ENCODE measurements at places on chromosomes 4 and X.

DNA sequence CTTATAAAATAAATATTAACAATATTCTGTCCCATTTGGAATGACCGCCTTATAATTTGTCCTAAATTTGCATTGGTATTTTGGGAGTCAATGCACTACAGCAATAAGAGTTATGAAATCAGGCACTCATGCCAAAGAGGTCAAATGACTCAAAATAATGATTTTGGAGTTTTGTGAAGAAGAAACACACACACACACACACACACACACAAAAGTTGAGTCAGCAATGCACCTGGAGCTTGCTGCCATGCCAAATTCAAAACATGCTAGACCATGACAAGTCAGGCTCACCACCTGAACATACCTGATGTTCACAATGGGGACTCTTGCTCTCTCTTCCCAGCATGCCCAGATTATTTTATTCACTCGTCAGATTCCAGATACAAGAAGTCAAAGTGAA lies 56.7 kb downstream of the PROM1 start:
- no peak for DNase-seq

DNA sequence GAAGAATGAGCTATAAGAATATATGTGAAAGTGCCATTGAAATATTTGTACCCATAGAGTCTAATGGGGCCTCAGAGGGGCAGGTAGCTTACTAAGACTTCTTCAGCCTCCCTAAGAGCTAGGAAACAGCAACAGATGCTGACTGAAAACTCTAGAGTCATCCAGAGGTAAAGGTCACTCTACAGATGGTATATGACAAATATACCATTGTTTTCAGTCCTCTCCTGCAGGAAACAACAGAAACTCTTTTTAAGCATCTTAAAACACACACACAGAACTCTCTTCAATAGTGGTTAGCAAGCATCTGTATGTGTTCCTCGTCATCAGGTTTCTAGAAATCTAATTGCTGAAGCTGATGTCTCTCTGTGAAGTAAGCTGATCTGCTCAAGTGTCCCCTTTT lies 313.8 kb upstream of the GATB start:
- DNase-seq = no peak

DNA sequence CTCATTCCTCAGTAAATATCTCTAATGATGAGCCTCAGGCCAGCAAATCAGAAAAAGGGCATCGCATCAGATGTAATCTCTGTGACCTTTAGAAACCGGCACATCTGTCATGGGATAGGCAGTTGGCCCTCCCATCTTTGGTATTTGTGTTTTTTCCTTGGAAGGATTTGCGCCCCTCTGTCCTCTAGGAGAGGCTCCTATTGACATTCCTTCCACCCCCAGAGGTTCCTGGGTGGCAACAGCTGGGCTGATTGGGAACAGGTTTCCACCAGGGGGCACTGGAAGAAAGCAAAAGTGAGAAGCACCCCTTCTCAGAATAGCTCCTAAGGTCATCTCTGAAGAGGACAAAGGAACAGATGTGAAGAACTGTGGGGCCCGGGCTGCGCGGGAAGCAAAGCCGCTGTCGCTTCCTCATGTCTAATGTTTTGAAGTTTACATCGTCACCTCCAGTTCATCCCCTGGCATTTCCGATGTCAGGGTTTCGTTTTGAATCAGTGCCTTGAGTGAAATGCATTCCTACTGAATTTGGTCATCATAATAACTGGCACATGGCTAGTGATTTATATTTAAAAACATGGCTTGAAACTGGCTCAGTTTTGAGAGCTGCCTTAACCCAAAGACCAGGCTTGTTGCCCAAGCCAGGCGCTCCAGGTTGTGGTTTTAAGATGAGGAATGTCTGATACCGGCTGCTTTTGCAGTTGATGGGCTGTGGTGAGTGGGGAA lies 6.2 kb downstream of the TXK start:
- peak; percentile 50 for DNase-seq

DNA sequence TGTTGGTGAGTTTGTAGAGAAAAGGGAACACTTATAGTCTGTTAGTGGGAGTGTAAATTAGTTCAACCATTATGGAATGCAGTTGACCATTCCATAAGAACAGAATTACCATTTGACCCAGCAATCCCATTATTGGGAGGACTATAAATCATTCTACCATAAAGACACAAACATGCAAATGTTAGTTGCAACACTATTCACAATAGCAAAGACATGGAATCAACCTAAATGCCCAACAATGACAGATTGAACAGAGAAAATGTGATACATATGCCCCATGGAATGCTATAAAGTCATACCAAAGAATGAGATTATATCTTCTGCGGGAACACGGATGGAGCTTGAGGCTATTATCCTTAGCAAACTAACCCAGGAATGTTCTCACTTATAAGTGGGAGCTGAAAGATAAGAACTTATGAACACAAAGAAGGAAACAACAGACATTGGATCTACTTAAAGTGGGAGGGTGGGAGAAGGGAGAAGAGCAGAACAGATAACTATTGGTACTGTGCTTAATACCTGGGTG lies 1819.2 kb upstream of the ADGRL3 start:
- no peak for DNase-seq

- DNase-seq = no peak
These were observed 117.1 kb upstream of the TENM3 start for GRCh38 chr4:182126096-182126495.

GRCh38 chr4:3729882-3730226 lies 36.3 kb upstream of the ADRA2C start:
- no peak for DNase-seq

DNA sequence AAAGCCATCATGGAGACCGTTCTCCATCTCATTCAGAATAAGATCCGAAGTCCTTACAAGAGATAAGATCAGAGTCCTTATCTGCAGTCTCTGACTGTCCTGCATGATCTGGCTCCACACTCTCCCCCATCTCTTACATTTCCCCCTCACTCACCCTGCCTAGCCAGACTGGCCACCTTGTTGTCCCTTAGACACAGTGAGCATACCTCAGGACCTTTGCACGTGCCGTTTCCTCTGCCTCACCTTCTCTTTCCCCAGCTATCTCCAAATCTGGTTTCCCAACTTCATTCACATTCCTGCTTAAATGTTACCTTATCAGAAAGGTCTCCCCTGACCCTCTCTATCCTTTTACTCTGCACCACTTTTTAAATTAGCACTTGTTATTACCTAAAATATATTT lies 44.0 kb downstream of the KLHL5 start:
- no peak for DNase-seq

- no peak for DNase-seq
These were observed 1594.7 kb downstream of the TECRL start for GRCh38 chr4:62814510-62815047.

GRCh38 chrX:109374262-109374960 lies 107.5 kb downstream of the GUCY2F start:
- no peak for DNase-seq

- no peak for DNase-seq
These were observed 365.5 kb downstream of the ZNF674 start for GRCh38 chrX:46179748-46180147.

DNA sequence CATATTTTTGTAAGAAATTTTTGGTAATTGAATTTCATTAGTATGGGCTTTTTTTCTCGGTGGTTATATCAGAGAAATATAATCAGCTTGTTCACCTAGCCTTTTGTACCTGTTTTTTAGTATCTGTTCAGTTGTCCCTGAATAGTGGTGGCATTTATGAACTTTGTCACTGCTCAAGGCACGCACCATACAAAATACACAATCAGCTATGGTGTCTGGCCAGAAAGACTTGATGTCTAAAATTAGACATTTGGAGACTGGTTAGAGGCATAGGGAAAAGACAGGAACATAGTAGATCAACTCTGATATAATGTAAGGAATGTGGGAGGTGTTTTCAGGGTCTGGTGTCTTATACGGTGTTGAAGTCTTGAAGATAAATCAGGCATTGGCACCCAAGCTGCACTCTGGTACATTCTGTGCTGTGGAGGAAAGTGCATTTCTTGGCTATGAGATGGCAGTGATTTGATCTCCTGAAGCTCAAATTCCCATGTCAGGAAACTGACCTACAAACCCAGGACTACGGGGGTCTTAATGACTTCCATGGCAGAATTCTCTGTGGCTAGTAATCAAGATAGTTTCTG lies 3.6 kb downstream of the ART3 start:
- DNase-seq = no peak

- no peak for DNase-seq
These were observed 1.3 kb downstream of the LCORL start for GRCh38 chr4:18020145-18020670.

DNA sequence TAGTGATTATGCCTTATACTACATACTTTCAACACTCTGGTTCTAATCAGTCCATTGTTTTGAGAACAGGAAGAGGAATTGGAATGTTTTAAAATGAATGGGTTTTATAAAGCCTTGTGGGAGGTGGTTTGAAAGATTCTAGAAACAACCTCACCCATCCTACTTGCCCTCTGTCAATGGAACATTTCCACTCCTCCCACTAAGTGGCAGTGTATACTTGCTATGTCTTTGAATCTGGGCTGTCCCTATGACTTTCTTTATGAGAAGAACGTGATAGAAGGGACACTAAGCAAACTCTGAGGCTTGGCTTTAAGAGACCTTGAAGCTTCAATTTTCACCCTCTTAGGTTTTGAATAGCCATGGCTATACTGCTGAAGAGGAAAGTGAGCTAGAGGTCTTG lies 611.2 kb downstream of the PPP4R3C start:
- no peak for DNase-seq

- DNase-seq = no peak
These were observed 3.1 kb downstream of the WDR1 start for GRCh38 chr4:10113362-10114047.

Data from stimulated activated CD4-positive, alpha-beta T cell treated with anti-CD3 and anti-CD28 coated beads, Interleukin-2, amount 100 ng/mL, for 4 hours (primary cell).